Aorta (tissue), 5 donors: ENCODE measurements at places on chromosomes 4 and X. TPM values are rescaled to one million over a fixed set of nuclear protein-coding genes. Genes with fewer than 3 reads are reported as not detected.

The PABPC1L2A gene
- polyA plus RNA-seq, result not detected

DNA sequence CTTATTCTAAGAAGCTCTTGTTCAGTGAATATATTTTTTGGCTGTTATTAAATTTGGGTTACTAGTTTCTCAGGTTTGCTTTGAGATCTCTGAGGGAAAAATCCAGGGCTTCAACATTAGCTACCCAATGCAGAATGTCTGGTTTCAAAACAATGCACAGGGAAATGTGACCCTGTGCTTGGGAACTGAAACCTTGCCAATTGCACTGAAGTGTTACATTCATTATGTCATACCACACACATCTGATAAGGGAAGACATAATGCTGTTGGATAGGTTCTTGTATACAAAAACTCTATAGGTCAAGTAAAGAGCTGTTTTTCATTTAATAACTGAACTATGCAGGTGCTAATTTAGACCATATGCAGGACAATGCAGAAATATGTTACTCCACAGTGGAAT is 345.3 kb upstream of the BMP3 start:
- DNase-seq, result no peak

GRCh38 chrX:80708781-80709180 is 100.9 kb downstream of the BRWD3 start:
- DNase-seq, result no peak

DNA sequence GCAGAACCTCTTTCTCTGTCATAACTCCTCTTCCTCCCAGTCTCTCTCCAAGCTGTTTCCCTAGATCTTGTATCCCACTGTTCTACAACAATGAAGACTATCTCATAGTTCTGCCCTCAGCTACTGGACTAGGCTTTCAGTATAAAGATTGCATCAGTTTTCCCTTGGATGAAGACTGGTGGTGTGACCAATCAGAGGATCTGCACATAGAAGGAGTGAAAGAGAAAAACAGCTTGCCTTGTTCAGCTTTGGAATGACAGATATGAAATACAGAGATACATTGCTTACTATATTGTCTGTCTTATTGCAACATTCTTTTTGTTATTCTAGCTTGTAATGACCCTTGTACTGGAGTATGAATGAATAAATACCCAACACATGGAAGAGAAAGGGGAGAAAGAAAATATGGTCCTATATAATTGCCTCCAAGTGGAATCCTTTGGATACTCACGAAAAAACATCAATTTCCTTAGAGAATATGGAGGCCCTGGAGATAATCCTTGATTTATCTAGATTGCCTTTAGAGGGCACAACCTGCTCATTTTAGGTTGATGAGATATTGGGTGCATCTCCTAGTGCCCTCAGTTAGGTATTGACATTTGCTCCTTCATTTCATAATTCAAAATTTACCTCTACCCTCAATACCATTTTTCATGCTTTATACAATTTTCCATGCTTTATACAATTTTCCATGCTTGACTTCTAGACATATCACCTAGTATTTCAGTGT is 395.8 kb downstream of the NAF1 start:
- DNase-seq, result no peak

DNA sequence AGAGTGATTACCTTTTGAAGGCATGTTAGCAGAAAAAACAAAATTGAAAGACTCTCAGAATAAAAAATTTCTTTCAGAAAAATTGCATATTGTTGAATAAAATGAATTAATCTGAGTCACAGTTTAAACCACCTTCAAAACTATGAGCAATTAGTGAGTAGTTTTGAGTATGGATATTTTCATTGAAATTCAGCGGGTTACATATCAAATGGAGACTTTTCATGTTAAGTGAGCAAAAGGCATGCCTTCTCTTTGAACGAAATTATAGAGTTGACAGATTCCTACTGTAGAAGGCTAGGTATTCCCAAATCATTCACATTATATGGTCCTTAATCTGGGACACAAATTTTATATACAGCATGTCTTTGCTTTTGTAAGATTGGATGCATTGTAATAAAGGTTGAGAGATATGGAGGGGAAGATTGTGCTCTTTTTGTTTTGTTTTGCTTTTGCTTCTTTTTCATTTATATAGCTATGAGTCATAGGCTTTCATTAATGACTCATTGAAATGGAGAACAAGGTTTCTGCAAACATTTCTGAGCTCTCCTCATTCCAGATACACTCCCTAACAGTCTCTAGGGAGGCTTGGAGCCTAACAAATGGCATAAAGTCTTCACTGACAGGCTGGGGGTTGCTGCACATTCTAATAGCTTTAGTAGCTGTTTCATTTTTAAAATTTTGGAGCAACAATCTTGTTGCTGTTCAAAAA is 21.6 kb downstream of the PCDH18 start:
- DNase-seq, result no peak

GRCh38 chr4:180665994-180666824 is 1577.0 kb upstream of the TENM3 start:
- no peak for DNase-seq

- DNase-seq, result no peak
These were observed 85.7 kb downstream of the F11 start for GRCh38 chr4:186351668-186352194.

DNA sequence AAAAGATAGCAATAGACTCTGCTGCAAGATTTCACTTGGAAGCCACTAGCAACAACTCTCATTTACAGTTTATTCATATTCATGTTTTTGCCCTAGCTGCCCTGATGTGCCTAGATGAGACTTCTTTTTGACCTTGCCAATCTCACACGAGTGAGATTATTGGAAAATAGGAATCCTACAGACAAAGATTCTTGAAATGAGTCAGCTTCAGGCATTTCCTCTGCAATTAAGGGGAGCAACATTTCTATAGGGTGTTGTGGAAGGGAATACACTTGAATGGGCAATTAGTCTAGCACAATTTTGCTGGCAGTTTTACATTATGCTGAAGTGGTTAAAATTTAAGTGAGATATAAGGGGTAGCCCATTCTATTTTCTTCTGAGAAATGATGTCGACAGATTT is 217.0 kb upstream of the FAT4 start:
- no peak for DNase-seq

GRCh38 chrX:153539171-153539978 is 21.9 kb downstream of the ATP2B3 start:
- DNase-seq, result peak; percentile 78

DNA sequence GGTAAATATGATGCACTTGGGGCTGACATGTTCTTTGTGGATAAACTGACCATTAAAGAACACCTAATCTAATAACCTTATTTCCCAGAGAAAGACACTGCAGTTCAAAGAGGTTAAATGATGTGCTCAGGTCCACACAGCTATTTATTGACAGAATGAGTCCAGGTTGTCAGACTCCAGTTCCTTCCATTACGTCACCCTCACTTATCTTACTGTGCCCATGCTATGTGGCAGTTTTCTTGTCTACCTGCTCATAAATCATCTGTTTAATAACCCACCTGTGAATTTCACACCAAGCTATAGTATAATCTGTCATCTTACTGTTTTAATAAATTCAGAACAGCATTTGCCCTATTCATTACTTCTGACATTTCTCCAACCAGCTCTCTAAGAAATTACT is 36.7 kb downstream of the QRFPR start:
- no peak for DNase-seq
